NCI-H1092 treated with DMSO at 0.1 percent for 48 hours (cell line): ENCODE measurements at places on chromosomes 12 and 14.

DNA sequence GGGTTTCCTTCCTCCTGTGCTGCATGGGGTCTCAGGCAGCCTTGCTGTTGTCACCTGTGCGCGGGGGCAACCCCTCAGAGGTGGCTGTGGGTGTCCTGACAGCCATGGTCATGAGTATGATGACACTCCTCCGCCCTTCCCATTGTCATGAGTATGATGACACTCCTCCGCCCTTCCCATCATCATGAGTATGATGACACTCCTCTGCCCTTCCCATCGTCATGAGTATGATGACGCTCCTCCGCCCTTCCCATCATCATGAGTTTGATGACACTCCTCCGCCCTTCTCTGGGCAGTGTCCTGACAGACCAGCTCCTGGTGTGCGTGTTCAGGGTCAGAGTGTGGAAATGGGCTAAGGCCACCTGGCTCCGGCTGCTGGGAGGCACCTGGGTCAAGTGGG lies 40.0 kb downstream of the FBRSL1 start:
- DNase-seq = no peak

DNA sequence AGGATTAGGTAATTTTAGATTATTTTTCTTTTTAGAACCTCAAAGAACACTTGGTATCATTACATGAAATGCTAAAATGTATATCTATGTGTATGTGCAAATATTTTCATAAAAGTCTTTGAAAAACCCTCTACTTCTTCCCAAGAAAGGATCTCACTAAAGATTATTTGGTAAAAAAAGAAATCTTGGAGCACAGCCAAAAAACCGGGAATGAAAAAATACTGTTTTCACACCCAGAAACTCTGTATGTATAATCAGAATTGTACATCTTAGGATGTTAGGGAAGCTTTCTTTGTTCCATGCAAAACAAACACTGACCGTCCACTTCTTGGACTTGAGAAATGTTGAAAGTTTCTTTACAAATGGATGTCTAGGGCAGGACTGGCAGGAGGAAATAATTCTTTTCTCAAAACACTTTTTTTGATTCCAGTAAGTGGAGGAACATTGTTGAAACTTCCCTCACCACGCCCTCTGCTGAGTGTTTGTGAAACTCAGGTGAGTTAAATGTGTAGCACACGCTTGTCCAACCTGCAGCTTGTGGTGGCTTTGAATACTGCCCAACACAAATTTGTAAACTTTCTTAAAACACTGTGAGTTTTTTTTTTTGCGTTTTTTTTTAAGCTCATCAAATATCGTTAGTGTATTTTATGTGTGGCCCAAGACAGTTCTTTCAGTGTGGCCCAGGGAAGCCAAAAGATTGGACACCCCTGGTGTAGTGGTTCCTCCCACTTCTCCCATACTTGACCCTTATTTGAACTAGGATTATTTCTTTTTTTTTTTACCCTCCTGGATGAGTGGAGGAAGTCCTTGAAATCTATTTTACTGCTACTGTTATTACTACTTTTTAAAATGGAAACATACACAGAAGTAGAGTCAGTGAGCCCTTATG lies 26.6 kb downstream of the FBXO34 start:
- no peak for DNase-seq

DNA sequence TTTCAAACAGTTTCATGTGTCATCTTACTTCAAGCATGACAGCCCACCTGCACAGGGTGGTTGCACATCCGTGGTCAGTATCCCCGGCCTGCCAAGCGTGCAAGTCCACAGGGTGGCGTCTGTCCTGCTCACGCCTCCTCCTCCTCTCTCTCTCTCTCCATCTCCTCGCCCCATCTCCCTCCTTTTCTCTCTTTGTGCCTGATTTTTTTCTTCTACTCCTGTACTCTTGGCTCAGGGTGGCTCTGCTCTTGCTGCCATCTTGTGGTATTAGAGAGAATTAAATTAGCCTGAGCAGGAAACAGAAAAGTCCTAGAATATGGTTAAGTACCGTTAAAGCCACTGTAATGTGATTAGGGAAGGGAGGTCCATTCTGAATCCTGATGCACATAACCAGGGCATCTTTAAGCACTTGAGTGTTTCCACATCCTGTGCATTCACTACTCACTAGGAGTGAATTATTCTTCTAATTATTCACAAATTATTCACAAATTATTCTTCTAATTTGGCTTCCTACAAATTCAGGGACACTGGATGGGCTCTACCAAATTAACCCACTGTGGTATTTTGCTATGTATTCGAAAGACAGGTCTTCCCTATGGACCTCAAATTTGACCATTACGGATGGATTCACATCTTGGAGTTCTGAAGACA lies 25.5 kb upstream of the DTX1 start:
- peak; percentile 80 for DNase-seq

- peak; percentile 13 for DNase-seq
Measured at GRCh38 chr12:48936379-48936979, 11.2 kb upstream of the FKBP11 start.

DNA sequence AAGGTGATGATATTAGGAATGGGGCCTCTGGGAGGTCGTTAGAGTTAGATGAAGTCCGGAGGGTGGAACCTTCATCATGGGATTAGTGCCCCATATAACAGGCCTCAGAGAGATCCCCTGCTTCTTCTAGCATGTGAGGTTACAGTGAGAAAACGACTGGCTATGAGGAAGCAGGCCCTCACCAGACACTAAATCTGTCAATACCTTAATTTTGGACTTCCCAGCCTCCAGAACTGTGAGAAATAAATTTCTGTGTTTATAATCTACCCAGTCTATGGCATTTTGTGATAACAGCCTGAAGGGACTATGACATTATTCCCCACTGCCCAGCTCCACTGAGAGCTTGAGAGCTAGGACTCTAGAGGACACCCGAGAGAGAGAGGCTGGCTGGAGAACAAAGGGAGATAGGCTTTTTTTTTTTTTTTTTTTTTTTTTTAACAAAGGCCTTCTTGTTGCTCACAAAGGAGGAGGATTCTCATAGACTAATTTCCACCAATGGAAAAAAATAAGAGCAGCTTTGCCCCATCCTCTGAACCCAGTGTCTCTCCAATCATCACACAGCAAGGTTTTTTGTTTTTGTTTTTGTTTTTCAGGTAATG lies 87.8 kb upstream of the EEA1 start:
- DNase-seq = no peak

- DNase-seq = peak; percentile 18
Measured at GRCh38 chr12:104662908-104663307, 206.2 kb downstream of the CHST11 start.

DNA sequence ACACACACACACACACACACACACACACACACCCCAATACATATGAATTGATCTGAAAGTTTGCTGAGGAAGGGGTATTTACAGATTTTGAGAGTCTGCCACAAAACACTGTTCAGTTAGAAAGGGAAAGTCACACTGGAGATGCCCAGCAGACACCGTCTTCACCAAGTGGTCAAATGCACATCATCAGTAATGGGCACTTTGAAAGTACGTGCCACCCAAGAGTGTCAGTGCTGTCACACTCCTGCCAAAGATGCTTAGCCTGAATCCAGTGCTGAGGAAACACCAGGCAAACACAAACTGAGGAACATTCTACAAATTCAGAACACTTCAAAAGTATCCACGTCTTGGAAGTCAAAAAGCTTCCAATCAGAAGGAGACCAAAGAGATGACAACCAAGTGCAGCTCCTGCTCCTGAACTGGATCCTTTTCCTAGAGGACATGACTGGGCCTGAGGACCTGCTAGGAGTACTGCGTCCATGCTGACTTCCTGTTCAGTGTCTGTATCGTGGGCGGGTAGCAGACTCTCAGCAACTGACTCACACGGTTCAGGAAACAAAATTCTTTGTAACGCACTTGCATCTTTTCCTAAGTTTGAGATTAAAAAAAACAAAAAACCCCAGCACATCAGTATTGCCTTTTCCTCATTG lies 18.6 kb downstream of the PSMC1 start:
- DNase-seq = no peak

- no peak for DNase-seq
Measured at GRCh38 chr14:89853936-89854693, 100.4 kb downstream of the EFCAB11 start.

DNA sequence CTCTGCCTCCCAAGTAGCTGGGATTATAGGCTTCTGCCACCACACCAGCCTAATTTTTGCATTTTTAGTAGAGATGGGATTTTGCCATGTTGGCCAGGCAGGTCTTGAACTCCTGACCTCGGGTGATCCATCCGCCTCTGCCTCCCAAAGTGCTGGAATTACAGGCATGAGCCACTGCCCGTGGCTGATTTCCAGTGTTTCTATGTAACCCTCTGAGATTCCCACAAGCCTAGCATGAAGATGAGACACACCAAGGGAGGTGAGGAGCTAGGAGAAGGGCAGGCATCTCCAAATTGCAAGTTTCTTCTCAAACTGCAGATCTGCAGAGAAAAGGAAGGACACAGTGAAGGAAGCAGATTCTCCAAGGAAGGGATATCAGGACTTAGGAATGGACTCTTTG lies 125.0 kb downstream of the CACNA1C start:
- DNase-seq = no peak

DNA sequence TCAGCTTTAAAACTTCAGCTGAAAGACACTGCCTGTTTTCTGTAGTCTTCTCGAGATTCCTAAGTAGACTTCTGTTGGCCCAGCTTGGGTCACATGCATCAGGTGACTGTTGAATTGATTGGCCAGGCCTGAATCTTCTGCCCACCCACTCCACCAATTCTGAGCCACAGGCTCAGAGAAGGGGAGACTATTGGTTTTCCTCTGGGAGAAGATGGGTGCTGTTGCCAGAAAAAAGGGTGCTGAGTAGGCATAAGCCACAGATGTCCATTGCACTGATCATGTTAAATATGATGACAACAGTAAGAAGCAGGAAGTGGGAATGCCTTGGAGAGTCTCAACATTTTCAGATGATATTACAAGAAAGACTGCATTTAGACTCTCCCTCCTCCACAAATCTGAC lies 6.8 kb upstream of the SPTLC2 start:
- DNase-seq = no peak

DNA sequence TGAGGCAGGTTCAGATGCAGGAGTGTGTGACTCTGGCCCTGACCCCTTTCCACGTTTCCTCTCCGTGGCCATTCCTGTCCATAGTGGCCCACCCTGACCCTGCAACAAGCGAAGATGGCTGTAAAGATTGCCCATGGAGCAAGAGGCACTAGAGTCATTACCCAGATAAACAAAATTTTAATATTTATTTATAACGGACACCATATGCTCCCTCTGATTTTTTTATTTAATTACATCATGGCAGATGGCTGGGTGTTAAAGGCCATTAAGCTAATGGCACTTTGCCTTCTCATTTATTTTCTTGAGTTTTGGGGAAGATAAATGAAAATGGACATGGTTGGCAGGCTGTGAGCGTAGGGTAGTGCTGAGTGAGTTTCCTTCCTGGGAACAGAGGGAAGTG lies 58.7 kb downstream of the WSCD2 start:
- no peak for DNase-seq

- no peak for DNase-seq
Measured at GRCh38 chr12:116133636-116134214, 143.8 kb downstream of the MED13L start.

GRCh38 chr12:9381619-9382018 lies 173.4 kb upstream of the PZP start:
- no peak for DNase-seq

GRCh38 chr12:15276088-15276698 lies 46.1 kb upstream of the PTPRO start:
- DNase-seq = peak; percentile 64

DNA sequence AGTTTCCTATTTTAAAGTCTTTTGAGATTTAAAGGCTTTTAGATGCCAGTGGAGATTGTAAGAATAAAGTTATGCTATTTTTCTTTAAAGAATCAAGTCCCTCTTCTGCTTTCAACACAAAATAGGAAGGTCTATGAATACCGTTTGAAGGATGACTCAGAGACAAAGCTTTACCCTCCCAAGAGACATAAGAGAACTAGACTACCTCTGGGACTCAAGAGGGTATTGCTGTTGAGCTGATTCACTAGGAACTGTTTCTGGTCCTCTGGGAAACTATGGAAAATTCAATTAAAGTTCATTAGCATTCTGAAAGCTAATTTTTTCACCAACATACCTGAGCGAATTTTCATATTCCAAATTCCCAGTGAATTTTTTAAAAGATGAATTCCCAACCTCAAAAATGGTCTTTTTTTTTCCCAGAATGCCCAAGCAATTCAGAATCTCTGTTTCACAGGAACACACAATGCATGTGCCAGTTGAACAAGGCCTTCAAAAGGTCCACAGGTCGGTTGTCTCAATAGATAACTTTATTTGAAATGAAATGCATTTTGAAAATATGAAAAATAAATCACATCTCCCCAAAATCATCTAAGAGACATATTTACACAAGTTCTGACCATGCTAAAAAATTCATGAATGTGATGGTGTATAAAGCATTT lies 6.5 kb downstream of the PHLDA1 start:
- no peak for DNase-seq
